Epithelial cell of alveolus of lung (primary cell): ENCODE measurements at places on chromosomes 4 and X. TPM values are rescaled to one million over a fixed set of nuclear protein-coding genes. Genes with fewer than 3 reads are reported as not detected.

GABRB1 gene
- total RNA-seq = 0.16 and 1.2 TPM in 2 replicates

CCDC149 gene
- 2.8 and 22.2 TPM in 2 replicates for total RNA-seq

FHIP1A gene
- total RNA-seq = 0.08 and 2.6 TPM in 2 replicates

TENM3 gene
- total RNA-seq = 23.9 and 24.7 TPM in 2 replicates

KIF4A gene
- 6.8 and 11.5 TPM in 2 replicates for total RNA-seq

TRIM75 gene
- not detected in 2 replicates for total RNA-seq

LRRC66 gene
- 0.13 and 0.80 TPM in 2 replicates for total RNA-seq
